ENCODE measurements at places on chromosomes 16 and 17. TPM values are rescaled to one million over a fixed set of nuclear protein-coding genes. Genes with fewer than 3 reads are reported as not detected.

Gene PHOSPHO1
- 0.54 TPM for total RNA-seq

Gene SLC35G6
- total RNA-seq, result not detected

Gene ARHGDIG
- total RNA-seq, result 2.4 TPM

Gene CDH5
- total RNA-seq, result 0.18 TPM

Gene PYDC1
- total RNA-seq, result not detected

Gene TEX19
- total RNA-seq, result 0.21 TPM

Gene TBC1D3
- total RNA-seq, result not detected

Gene MYH8
- not detected for total RNA-seq

Gene MT3
- total RNA-seq, result not detected

Gene PRM2
- total RNA-seq, result not detected

Gene RNU2-1
- total RNA-seq, result 4,481 TPM

Gene AATK
- total RNA-seq, result 3.7 TPM

Gene LONP2
- total RNA-seq, result 22.9 TPM

Gene KRTAP17-1
- total RNA-seq, result not detected

Gene CD300LB
- not detected for total RNA-seq

Gene HCRT
- total RNA-seq, result not detected

Gene FBXO39
- not detected for total RNA-seq

Gene SCARF1
- total RNA-seq, result 6.6 TPM

Gene KRT32
- total RNA-seq, result 0.72 TPM

Gene SLC22A31
- 4.5 TPM for total RNA-seq

Gene MYH13
- not detected for total RNA-seq

Gene CDC27
- 97.5 TPM for total RNA-seq

Data from Panc1 (cell line).